ENCODE measurements at places on chromosomes 2 and 18. TPM values are rescaled to one million over a fixed set of nuclear protein-coding genes. Genes with fewer than 3 reads are reported as not detected.

Gene GPR39
- total RNA-seq = 0.28 TPM

- peak; percentile 65 for DNase-seq
Measured at GRCh38 chr2:64605991-64606478, 47.7 kb downstream of the SERTAD2 start.

DNA sequence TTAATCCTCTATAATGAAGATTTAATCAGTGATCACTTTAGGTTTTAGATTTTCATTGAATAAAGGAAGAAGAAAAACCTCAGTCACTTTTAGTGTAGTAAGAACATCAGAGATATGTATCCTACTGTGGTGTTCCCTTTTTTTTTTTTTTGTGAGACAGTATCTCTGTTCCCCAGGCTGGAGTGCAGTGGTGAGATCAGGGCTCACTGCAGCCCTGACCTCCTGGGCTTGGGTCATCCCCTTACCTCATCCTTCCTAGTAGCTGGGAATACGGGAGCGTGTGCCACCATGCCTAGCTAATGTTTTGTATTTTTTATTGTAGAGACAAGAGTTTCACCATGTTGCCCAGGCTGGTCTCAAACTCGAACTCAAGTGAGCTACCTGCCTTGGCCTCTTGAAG lies 5.1 kb downstream of the SLC39A10 start:
- DNase-seq = no peak

GRCh38 chr2:237727363-237727762 lies 71.2 kb upstream of the RBM44 start:
- DNase-seq = peak; percentile 49

DNA sequence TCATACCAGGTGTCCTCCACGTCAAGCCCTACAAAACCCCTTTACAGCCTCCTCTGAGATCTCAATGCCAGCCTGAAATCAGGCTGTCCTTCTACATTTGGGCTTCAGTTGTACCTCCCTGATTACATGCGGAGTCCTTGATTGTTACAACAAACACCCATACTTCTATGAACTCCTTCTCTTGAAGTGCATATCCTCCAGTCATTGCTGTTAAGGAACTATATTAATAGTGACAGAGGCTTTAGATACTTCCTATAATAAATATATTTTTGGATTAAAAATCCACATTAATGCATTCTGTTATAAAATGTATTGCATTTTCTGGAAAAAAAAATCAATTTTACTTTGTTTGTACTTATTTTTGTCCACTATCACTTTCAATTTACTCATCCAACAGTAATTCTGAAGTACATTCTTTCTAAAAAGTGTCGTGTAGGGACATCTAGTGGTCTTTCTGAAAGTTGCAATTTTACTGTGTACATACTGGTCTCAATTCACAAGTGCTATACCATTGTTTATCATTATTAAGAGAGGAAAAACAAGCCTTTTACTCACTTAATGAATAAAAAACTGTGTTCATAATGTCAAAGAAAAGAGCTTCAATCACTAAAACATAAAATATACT lies 316.4 kb downstream of the DSEL start:
- no peak for DNase-seq

GRCh38 chr18:68035774-68036522 lies 519.4 kb upstream of the DSEL start:
- DNase-seq = no peak

Measured in sigmoid colon (tissue), 7 donors.